ENCODE measurements at places on chromosomes 3 and 15.
A peak's percentile ranks its signal among the peaks of the same experiment; 100 is the strongest.

- DNase-seq, result no peak
Observed at GRCh38 chr3:184806567-184807271, 5.2 kb upstream of the VPS8 start.

DNA sequence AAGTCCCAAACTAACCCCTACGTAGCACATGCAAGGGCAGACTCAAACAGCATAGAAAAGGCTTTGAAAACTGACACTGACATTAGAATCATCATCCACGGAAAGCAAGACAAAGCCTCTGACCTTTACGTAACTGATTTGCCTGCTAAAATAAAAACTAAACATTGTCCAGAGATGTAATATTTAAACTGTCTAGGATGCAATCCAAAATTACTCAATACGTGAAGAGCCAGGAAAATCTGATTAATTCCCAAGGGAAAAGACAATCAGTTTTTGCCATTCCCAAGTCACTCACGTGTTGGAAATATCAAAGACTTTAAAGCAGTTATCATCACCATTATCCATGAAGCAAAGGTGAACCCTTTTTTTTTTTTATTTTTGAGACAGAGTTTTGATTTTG lies 13.3 kb upstream of the IQCF1 start:
- DNase-seq, result no peak

- no peak for DNase-seq
Observed at GRCh38 chr15:34810443-34811129, 15.2 kb upstream of the ACTC1 start.

- no peak for DNase-seq
Observed at GRCh38 chr3:16086690-16087089, 87.8 kb upstream of the GALNT15 start.

- no peak for DNase-seq
Observed at GRCh38 chr3:5092018-5092417, 30.1 kb upstream of the ARL8B start.

DNA sequence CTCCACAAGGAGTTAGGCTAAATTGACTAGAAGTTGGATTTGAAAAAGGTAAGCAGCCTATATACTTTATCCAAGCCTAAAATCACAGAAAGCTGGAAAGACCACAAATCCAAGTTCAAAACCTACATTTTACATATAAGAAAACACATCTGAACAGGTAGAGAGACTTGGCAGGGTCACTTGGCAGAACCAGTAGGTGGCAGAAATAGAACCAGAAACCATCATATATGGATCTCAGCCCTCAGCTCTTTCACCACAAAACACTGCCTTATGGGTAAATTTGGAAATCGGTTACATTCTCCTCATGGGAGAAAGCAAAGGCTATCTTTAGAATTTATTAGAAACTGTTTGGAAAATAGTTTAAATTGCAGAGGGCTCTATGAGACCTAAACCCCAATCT lies 44.2 kb downstream of the MKRN2 start:
- no peak for DNase-seq

DNA sequence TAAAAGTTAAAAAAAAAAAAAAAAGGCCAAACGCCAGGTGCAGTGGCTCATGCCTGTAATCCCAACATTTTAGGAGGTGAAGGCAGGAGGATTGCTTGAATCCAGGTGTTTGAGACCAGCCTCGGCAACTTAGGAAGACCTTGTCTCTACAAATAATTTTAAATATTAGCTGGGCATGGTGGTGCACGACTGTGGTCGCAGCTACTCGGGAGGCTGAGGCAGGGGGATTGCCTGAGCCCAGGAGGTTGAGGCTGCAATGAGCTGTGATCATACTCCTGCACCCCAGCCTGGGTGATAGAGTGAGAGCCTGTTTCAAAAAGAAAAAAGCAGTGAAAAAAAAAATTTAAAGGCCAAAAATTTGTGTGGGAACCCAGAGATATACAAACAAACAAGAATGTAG lies 2.7 kb upstream of the DLEC1 start:
- no peak for DNase-seq

DNA sequence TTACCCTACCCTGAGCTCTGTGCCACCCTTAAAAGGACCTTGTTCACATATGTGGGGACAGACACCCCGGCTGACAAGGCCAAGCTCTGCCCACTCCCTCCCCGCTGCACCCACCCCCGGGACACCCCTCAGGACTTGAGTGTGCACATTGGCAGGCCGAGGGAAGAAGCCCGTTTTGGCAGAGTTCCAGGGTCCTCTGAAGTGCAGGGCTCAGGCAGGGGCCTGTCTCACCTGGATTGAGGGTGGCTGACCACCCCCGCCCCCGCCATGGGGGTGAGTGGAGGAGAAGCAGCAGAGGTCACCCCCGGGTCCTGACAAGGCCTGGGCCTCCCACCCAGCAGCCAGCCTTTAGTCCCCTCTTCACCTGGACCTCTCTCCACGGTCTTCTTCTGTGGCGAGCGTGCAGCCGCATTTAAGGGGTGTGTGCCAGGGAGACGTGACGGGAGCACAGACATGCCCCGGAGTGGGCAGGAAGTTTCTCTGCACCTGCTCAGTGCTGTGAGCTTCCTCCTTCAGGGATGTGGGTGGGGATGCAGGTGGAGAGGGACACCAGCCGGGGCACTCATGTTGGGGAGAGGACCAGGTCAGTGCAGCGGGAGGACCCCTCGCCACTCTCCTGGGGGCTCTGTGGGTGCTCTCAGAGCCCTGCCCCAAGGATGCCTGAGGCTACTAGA lies 50.7 kb downstream of the LINGO1 start:
- no peak for DNase-seq

GRCh38 chr3:155714295-155714718 lies 30.6 kb downstream of the PLCH1 start:
- peak; percentile 85 for DNase-seq

DNA sequence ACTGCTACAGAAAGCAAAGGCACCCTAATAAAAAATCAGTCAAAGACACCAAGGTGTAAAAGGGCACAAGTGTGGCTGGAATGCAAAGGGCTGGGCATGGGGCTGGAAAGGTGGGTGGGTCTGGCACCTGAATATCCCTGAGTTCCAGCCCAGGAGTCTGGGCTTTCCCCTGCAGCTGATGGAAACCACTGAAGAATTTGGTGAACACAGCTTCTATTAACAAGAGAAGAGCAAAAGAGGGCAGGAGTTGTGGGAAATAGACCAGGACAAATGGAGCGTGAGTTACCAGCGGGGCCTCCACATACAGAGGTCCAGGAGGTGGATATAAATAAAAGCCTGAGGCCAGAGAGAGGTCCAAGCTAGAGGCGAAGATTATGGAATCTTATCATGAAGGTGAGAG lies 45.1 kb upstream of the TPM1 start:
- no peak for DNase-seq

DNA sequence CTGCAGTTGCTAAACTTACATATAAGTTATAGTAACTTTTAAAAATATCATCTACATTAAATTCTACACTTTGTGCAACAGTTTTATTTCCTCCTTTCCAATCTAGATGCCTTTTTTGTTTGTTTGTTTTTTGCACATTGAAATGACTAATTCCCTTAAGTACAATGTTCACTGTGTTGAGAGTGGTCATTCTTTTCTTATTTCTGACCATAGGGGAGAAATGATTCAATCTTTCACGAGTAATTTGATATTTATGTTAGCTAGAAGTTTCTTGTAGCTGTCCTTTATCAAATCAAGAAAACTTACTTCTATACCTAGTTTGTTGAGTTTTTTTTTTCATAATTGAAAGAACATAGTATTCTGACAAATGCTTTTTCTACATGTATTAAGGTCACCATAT lies 85.0 kb upstream of the CBLB start:
- DNase-seq, result no peak

- no peak for DNase-seq
Observed at GRCh38 chr3:122727766-122728165, 47.1 kb downstream of the PARP14 start.

- DNase-seq, result no peak
Observed at GRCh38 chr15:80496096-80496495, 91.9 kb downstream of the ARNT2 start.

- peak; percentile 94 for DNase-seq
Observed at GRCh38 chr3:62876064-62876463, 848 bp upstream of the CADPS start.

DNA sequence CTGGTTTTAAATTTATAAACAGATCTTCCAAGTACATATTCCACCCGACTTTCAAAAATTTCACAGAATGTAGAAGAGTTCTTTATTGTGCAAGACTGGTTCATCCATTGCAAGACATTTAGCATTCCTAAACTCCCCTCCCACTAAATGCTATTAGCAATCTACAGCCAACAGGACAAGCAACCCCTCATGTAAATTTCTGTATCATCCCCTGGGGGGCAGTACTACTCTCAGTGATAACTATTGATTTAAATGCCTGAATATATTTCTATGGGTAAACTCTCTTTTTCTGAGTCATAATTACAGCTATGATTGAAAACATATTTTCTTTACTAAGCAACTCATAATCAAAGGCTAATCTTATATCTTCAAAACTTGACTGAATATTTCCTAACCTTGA lies 10.7 kb upstream of the SLC15A2 start:
- DNase-seq, result no peak

DNA sequence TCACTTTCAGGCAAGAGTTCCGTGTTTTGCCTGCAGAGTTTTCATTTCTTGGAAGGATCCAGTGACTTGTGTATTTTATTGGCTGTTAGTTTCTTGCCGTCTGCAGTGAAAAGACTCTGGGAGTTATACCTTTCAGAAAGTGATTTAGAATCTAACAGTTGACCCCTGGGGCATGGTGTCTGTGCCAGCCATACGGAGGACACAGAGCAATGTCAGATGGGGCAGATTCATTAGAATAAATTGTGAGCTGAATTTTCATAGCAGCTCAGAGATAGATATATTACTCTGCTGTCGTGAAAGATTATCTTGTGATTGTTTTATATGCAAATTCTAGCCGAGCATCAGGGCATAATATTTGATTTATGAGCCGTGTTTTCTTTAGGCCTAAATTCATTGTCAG lies 131.6 kb downstream of the SV2B start:
- DNase-seq, result no peak

GRCh38 chr3:46318207-46318927 lies 35.5 kb upstream of the CCR2 start:
- DNase-seq, result no peak

GRCh38 chr3:186299327-186299726 lies 62.7 kb downstream of the DGKG start:
- no peak for DNase-seq

DNA sequence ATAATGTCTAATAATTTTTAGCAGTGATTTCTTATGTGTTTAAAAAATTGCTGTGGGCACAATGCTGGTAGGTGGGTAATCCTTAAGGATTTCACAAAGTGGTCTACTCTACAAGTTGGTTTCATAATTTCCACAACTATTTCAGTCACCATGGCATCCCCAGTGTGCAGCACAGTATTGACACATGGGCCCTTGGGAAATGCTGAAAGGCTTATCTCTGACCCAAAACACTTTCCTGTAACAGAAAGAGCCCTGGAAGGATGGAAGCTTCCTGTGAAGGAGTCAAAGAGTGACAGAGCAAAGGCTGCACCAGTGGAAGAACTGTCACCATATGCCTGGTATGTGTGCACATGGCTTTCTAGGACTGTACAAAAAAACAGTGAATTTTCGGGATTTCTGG lies 153.7 kb downstream of the ANO10 start:
- no peak for DNase-seq

- DNase-seq, result no peak
Observed at GRCh38 chr3:43729707-43730414, 39.1 kb downstream of the ABHD5 start.

GRCh38 chr3:49841126-49841696 lies 15.2 kb downstream of the TRAIP start:
- DNase-seq, result peak; percentile 80

- no peak for DNase-seq
Observed at GRCh38 chr15:25789211-25789610, 73.9 kb downstream of the ATP10A start.

DNA sequence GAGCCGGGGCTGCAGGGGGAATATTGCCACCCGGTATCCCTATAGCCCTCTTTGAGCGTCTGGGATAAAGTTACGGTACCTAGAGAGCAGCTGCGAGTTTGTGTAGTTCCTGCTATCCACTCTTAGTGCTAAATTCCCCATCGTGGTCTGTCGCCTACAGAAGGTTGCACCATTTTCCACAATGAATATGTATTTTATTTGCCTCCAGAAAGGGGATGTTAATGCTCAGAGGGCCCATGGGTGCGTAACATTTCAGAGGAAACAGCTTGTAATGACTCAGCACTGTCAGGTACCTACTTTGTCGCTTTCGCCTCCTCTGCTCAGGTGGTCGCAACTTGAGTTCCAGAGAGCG lies 1.1 kb downstream of the SLCO3A1 start:
- no peak for DNase-seq

- no peak for DNase-seq
Observed at GRCh38 chr3:171284308-171285075, 175.7 kb downstream of the TNIK start.

DNA sequence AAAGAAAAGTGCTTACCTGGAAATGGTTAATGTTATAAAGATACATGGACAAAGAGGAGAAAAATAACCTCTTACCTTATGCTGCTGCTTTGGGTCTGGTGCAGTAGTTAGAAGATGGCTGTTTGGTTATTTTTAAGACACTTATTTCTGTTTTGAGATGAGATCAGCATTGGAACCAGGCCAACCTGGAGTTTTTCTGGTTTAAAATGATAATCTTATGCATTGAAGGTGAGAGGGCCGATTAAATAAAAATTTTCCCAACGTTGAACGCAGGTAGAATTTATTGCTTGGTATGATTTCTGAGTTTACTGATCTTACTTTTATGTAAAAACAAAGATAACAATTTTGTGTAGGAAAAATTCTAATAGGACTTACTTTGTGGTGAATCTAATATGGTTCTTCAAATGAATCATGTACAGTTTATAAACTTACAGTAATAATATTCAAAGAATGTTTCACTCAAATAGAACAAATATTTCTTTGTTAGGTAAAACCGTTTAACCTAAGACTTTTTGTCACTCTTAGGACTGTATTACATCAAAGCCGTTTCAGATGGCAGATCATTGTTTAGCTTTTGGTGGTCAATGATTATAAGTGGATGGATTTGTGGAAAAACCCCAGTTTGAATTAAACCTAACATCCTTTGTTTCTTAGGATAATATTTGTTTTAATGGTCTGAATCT lies 14.9 kb downstream of the UBE2E2 start:
- DNase-seq, result no peak

GRCh38 chr15:41881920-41882688 lies 11.7 kb downstream of the SPTBN5 start:
- peak; percentile 79 for DNase-seq

- DNase-seq, result peak; percentile 51
Observed at GRCh38 chr15:63491116-63491827, 13.1 kb upstream of the USP3 start.

GRCh38 chr3:145760036-145760435 lies 400.9 kb downstream of the PLOD2 start:
- DNase-seq, result no peak
